ENCODE measurements at places on chromosomes 1 and 21.

GRCh38 chr1:214154596-214155292, 126.2 kb upstream of the SMYD2 start:
- no peak for DNase-seq

GRCh38 chr1:200317236-200317635, 92.6 kb downstream of the ZNF281 start:
- no peak for DNase-seq

DNA sequence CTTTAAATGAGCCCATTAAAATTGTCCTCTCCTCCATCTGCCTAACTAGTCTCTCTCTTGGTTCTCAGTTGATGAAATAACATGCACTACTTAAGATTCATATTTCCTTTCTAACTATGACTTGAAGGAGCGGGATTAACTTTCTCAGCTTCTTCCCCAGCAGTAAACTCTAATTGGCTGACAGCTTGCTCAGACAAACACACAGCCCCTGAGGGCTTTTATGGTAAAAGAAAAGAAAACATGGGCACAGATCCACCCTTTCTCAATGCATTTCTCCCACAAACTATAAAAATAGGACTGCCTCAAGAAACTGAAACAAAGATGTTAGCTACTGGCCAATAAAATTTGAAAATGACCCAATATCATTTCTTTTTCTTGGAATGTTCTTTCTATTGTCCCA, 703.1 kb downstream of the ADGRL2 start:
- no peak for DNase-seq

- no peak for DNase-seq
These were observed 320.1 kb upstream of the FMN2 start for GRCh38 chr1:239771550-239771949.

DNA sequence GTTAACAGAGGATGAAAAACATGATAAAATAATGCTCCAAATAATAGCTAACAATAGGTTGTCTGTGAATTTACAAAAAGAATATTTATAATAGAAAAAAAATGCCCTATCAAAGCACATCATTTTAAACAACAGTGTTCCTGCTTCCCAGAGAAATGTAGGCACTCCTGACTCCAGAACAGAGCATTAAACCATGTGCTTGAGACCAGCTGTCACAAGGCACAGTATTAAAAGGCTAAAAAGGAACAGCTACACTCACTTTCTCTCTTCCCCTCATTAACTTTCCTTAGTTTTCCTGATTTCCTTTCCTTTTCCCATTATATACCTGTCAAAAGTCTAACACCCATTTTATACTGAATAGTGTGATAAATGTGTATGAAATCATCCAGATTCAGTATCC, 10.9 kb downstream of the VAV3 start:
- DNase-seq: no peak

- no peak for DNase-seq
These were observed 123.8 kb downstream of the PIK3R3 start for GRCh38 chr1:46008585-46008984.

DNA sequence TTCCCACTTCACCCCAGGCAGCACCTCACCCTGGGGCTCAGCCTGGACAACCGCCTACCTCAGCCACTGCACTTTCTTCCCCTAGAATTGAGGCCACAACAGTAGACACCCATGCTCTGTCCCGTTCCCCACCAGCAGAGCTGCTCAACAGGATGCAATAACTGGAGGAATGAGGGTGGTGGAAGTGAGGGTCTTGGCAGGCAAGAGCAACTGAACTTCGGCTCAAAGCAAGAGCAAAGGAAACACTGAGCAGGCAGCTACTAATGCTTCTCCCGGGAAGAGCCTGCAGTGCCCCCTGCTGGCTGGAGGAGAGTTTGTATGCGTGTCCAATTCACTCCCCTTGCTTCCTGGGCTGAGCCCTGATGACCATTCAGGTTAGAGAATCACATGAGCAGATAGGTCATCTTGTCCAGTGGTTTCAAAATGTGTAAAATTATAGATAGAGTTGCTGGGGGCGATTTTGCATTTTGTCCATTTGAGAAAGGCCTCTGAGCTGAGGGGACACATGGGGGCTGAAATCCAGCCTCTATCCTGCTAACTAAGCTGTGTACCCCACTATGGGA, 13.9 kb downstream of the NT5C1A start:
- DNase-seq: peak; percentile 41

DNA sequence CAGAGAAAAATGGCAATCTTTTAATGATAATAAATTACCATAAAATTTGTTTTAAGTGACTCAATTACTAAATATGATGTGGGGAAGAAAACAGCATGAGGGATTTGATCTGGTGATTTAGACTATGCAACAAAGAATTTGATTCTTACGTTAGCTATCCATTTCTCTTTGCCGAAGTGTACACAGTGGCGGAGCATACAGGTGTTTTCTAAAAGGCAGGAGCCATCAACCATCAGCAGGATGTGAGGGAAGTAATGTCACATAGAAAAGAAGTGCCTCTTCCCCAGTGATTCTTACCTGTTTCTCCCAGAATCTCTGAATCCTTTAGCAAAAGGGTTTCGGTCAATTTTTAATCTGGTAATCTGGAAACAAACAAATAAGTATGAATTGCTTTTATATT, 74.3 kb downstream of the TBX15 start:
- no peak for DNase-seq

DNA sequence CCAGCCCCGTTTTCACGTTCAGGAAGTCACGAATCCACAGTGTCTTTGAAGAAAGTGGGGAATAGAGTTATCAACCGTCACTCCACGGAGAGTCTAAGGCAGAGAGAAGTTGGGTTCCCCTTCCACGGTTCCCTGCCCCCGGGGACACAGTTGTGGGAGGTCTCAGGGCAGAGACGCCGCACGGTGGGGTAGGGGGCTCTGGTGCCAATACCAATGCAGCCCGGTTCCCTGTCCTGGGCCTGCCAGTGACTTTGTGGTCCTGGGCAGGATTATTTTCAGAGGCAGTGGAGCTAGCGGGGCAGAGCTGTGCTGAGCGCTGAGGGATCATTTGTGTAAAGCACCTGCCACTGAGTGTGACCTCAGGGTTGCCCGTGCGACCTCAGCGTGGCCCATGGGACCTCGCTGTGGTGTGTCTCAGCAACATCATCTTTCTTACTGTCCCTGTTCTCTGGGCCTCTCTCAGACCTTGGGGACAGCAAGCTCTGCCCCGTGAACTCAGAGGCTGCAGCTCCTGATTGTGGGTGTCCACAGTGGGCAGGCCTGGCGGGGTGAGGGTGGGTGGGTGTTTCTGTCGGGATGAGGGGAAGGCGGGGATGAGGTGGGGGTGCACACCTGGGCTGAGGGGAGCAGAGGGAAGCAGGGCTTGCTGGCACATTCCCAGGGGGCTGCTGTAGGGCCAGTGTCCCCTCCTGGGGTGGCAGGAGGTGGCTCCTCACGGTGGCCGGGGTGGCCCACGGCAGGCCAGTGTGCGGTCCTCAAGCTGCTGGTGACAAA, 65.2 kb downstream of the AGPAT3 start:
- DNase-seq: no peak

GRCh38 chr1:166849135-166849534, 9.9 kb downstream of the POGK start:
- no peak for DNase-seq

DNA sequence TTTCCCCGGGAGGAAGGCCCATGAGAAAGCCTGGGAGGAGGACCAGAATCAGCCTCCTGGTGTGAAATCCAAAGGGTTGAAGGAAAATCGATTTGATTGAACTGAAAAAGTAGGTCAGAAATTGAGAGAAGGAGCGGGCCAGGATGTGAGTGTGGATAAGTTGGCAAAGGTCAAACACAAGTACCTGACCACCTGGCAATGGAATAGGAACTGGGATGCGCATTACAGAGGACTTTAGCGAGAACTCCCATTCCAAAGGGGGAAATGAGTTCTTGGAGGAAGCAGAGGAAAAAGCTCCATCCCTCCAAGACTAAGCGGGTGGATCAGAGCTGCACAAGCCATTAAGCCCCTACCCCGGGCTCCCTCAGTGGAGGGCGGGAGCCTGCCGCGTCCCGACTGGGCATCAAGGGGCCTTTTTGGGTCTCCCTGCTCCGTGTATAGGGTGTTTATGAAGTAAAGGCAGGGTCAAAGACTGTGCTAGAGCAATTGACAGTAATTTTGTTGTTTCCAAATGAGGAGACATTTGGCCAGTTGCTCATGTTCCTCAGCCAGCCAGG, 56.4 kb downstream of the TGFB2 start:
- no peak for DNase-seq

- DNase-seq: no peak
These were observed 111.5 kb upstream of the APP start for GRCh38 chr21:26282058-26282457.

DNA sequence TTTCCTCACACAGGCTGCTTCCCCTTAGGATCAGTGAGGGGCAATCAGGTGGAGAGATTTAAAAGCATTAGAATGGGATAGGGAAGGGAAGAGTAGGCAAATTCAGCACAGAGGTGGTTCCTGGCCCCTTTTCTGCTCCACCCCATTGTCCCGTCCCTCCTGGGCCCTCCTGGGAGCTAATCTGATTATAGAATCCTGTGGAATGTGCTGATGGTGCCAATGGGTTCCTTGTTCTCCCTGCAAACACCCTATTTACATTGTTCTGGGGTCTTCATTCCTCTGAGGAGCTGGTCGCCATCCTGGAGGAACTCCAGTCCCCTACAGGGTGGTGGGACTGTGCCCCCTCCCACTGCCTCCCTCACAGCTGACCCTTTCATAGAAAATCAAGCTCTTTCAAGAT, 34.4 kb upstream of the LRP8 start:
- DNase-seq: no peak

DNA sequence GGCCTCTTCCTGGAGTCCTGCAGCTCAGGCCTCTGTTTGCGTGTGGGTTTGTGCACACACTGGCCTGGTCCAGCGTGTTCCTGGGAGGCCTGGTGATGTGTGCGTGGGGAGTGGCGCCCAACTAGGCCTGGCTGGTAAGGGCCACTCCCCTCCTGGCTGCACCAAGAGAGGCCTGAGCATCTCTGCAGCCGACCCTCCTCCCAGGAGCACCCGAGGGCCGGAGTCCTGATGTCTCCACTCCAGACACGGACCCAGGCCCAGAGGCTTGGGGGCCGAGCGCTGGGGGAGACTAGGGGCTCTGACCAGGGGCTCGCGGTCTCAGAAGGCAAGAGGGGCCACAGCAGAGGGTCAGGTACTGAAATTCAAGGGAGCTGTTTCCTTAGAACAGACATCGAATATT, 33.3 kb downstream of the MORN1 start:
- DNase-seq: no peak

GRCh38 chr1:2093055-2093454, 42.8 kb downstream of the PRKCZ start:
- no peak for DNase-seq

GRCh38 chr1:234605983-234606783, 3.8 kb downstream of the IRF2BP2 start:
- DNase-seq: no peak

DNA sequence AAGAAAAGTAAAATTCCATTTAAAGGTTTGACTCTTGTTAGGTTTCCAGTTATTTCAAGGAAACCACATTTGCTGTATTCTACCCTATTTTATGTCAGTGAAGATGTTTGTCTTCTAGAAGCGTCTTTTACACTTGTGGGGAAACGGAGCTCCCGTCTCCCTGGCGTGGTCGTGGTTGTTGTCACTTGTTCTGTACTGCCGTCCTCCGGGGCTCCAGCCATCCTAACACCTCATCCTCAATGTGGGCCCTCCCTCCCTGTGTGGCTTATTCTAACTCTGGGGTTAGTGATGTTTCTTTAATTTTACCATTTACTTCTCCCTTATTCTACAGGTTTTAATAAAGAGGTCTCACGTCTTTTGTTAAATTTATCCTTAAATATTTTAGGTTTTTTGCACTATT, 52.7 kb upstream of the DIP2A start:
- no peak for DNase-seq

DNA sequence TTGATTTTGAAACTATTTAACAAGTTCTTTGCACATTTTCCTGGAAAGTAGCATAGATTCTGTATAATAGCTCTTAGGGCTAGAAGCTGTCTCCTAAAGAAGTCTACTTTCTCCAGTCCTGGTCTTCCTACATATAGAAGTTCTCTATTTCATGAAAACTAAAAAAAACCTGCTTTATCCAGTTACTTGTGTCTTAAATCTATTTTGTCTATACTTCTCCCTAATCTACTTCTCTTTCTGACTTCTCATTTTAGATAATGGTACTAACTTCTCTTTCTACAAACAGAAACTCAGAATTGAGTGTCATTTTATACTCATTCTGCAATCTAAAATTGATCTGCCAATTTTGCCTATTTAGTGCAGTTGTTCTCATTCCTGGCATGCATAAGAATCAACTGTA, 28.7 kb downstream of the PDE4B start:
- DNase-seq: no peak

GRCh38 chr21:45034556-45035476, 39.6 kb upstream of the ADARB1 start:
- DNase-seq: no peak

DNA sequence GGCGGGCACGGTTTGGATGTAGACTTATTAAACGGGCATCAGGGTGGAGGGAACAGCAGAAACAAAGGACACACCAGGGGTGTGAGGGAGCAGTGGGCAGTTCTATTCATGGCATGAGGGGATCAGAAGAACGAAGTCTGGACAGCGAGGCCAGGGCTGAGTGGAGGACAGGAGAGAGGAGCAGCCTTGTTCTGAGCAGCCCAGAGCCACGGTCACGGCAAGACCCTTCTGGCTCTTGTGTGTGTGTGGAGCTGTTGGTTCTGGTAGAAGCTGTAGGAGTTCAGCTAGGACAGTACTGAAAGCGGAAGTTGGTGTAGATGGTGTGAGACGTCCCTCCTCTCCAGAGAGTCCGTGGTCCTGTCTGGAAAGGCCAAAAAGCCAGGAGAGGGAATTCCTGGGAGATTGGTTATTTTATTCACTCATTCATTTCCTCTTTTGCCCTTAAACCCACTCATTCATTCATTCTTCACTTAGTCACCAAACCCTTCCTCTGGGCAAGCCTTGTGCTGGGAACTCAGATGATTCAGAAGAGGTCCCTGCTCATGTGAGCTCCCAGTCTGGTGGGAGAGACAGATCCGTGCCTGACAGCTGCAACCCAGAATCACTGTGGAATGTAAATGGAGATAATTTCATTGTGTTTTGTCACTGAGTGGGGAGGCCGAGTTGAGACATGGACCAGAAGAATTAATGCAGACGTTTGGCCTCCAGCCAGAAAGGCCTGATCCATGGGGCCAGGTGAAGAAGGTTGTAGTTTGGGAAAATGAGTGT, 4.1 kb upstream of the ACOT11 start:
- DNase-seq: no peak

GRCh38 chr1:21271550-21271949, 18.7 kb downstream of the ECE1 start:
- DNase-seq: no peak

- DNase-seq: peak; percentile 12
These were observed 28.7 kb upstream of the SLC45A3 start for GRCh38 chr1:205709059-205709398.

Measured in HFF-Myc (cell line).